Activated CD8-positive, alpha-beta memory T cell treated with anti-CD3 and anti-CD28 coated beads for 48 hours (primary cell): ENCODE measurements at places on chromosomes 13 and 19.
A peak's percentile ranks its signal among the peaks of the same experiment; 100 is the strongest.

- no peak for DNase-seq
These were observed 14.5 kb downstream of the IPO5 start for GRCh38 chr13:97967948-97968347.

DNA sequence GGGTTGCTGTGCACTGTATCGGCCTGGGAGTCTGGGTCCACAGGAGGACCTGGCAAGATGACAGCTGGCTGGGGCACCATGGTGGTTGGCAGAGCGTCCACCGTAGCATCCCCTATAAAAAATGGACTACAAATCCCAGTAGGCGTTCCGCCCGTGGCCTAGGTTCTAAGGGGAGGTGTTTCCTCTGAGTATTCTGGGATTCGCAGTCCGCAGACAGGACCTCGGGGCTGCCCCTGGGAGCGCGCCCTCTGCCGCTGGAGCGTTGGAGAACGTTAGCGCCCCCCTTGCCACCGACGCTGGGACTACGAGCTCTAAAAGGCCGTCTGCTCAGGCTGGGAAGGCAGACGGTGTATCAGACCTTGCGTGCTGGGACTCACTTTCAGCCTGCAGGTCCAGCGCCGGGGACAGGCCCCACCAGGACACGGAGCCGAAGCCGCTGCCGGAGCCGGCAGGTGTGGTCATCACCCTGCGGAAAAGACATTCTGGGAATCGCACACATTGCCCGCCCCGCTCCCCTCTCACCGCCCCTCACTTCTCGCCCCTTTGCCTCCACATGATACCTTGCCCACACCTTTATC lies 372 bp downstream of the DNAAF3 start:
- DNase-seq, result no peak

GRCh38 chr13:94328381-94329041 lies 151.0 kb downstream of the DCT start:
- DNase-seq, result no peak

GRCh38 chr19:54462655-54463530 lies 685 bp downstream of the LENG9 start:
- DNase-seq, result peak; percentile 23

GRCh38 chr19:19061506-19061905 lies 2.3 kb upstream of the SLC25A42 start:
- no peak for DNase-seq

- no peak for DNase-seq
These were observed 429.3 kb downstream of the PCDH20 start for GRCh38 chr13:60986301-60986700.

DNA sequence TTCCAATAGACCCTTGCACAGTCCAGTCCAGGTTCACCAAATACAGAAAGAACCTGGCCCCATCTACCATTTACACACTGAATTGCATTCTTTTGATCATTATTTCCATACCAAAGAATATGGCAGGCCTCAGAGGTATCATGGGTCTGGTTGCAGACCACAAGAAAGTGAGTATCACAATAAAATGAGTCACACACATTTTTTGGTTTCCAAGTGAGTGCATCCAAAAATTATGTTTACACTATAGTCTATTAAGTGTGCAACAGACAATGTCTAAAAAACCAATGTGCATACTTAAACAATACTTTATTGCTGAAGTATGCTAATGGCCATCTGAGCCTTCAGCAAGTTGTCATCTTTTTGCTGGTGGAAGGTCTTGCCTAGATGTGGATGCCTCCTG lies 105.3 kb downstream of the SPACA7 start:
- DNase-seq, result no peak

- DNase-seq, result no peak
These were observed 22.8 kb downstream of the VSTM2B start for GRCh38 chr19:29548483-29549085.

GRCh38 chr19:51025401-51025800 lies 1.0 kb downstream of the KLK11 start:
- no peak for DNase-seq

- no peak for DNase-seq
These were observed 137.1 kb downstream of the SLC7A1 start for GRCh38 chr13:29458419-29458818.

DNA sequence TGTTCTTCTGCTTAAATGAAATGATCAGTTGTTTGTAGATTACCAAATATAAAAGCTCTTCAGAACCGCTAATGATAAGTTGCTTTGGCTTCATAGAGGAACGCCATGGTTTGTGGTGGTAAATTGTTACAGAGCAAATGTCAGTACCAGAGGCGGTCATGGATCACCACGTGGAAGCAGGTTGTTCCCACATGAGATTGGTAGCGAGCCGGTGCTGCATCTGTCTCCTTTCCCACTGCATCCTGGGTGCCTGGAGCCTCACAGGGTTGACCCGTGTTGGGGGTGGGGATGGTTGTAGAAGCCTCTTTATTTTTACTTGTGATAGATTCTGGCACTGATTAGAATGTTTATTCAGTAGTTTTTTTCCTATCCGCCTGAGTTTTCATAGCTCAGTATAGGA lies 14.7 kb downstream of the GARRE1 start:
- DNase-seq, result no peak

DNA sequence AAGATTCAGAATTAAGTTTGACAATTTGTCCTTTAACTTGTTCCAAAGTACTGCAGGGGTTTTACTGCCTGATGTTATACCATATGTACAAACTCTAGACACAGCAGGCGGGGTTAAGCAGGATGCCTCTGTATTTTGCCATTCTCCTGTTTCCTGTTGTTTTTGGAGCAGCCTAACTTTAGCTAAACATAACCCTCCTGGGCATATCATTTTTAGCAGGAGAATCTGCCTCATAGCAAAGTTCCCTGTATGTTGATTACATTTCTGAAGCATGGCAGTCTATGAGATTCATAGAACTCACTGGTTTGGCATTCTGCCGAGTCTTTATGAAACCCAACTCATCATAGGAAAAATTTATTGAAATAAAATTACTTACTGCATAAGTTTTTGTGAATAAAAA lies 5.2 kb downstream of the LHFPL6 start:
- no peak for DNase-seq

DNA sequence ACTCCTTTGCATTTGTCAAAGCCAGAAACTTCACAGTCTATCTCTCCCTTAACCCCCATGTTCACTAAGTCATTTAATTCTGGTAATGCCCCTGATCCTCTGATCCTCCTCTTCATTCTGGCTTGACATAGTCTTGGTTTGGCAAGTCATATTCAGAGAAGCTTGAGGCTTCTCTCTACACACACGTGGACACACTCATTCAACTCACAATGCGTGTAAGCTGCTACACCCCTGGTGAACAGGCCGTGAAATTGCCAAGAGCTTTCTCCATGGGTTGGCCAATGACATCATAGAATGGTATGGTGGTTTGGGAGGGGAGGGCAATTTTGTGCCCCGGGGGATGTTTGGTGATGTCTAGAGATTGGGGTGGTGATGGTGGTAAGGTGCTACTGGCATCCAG lies 47.9 kb upstream of the FLT1 start:
- DNase-seq, result no peak

GRCh38 chr19:16892868-16893685 lies 4.3 kb downstream of the F2RL3 start:
- no peak for DNase-seq

GRCh38 chr13:32902029-32902780 lies 114.0 kb upstream of the KL start:
- DNase-seq, result no peak

DNA sequence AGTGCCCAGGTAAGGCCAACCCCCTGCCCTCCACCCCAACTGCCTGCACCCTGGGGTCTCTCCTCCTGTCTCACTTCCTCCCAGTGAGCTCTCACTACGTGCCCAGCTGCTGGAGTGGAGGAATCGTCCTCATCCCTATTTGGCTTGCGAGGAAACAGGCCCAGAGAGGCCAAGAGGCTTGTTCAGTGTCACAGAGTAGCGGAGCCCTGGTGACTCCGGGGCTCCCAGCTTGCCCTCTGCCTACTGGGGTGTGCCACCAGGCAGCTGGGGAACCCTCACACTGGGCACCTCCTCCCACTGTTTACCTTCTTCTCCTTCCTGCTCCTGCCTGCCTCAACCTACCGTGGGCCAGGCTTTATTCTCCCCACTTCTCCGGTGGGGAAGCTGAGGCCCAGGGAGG lies 5.6 kb downstream of the TMED1 start:
- DNase-seq, result no peak

GRCh38 chr13:21309542-21310172 lies 133.2 kb downstream of the MRPL57 start:
- no peak for DNase-seq

GRCh38 chr13:108193806-108194205 lies 21.5 kb downstream of the LIG4 start:
- no peak for DNase-seq

GRCh38 chr13:113203507-113204377 lies 4.7 kb downstream of the PCID2 start:
- no peak for DNase-seq

DNA sequence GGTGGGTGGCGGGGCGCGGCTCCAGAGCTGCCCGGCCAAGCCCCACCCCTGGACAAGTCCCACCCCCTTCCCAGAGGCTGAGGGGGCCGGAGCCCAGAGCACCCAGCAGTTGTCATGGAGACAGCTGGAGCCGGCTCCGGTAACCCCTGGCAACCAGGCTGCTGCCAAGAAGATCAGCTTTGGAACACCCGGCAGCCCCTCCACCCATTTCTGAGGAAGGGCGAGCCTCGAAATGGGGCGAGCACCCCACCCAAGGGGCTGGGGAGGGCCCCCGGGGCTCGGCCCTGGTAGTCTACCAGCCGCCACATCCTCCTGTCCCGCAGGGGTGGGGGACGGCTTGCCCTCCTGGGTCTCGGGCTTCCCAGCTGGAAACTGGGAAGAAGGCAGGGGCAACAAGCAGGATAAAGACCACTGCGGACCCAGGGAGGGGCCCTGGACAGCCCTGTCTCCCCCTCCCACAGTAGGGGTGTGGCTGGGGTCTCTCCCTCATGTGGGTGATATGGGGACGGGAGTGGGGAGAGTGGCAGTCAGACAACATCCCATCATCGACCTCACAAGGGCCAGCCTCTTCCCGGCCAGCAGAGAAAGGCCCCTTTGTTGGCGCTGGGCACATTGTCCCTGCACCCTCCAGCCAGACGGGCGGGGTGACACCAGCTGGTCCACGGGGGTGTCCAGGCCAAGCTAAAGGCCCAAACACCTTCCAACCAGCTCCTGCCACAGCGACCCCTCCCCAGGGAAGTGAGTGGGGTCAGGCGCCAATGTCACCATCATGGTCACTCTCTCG lies 1.5 kb downstream of the CERS1 start:
- DNase-seq, result no peak

DNA sequence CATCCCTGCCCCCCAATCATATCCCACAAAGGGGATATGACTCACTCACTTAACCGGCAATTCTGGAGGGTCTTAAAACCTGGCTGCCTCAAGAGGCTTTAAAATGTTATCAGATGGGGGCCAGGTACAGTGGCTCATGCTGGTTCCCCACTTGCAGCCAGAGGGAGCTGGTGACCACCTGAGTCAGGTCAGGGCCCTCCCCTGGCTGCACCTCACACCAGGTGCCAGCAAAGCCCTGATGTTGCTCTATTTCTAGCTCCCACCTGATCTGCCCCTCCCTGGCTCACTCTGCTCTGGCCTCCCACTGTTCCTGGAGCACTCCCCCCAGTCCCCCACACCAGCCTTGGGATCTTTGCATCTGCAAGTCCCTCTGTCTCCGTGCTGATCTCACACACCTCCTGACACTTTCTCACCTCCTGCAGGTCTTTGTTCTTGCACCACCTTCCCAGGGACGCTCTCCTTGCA lies 14.2 kb downstream of the HPN start:
- no peak for DNase-seq

DNA sequence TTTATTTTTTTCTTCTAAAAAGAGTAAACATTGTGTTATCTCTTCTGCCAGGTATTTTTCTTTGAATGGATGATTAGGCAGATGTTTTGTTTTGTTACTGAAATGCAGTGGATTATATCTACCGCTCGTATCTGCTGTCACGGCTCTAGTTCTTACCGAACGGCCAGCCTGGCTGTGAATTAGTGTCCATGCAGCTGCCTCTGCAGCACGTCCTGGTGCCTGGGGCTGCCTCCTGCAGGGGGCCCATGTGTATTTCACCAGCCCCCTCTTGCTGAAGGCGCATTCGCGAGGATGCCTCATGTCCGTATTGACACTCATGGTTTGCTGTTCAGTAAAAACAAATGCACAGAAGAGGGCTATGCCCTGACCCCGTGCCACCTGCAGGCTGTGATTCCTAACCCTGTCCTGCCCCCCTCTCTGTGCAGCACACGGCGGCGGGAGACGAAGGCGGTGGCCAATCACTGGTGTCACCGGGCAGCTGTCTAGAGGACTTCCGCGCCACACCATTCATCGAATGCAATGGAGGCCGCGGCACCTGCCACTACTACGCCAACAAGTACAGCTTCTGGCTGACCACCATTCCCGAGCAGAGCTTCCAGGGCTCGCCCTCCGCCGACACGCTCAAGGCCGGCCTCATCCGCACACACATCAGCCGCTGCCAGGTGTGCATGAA lies 49.9 kb downstream of the RAB20 start:
- no peak for DNase-seq

DNA sequence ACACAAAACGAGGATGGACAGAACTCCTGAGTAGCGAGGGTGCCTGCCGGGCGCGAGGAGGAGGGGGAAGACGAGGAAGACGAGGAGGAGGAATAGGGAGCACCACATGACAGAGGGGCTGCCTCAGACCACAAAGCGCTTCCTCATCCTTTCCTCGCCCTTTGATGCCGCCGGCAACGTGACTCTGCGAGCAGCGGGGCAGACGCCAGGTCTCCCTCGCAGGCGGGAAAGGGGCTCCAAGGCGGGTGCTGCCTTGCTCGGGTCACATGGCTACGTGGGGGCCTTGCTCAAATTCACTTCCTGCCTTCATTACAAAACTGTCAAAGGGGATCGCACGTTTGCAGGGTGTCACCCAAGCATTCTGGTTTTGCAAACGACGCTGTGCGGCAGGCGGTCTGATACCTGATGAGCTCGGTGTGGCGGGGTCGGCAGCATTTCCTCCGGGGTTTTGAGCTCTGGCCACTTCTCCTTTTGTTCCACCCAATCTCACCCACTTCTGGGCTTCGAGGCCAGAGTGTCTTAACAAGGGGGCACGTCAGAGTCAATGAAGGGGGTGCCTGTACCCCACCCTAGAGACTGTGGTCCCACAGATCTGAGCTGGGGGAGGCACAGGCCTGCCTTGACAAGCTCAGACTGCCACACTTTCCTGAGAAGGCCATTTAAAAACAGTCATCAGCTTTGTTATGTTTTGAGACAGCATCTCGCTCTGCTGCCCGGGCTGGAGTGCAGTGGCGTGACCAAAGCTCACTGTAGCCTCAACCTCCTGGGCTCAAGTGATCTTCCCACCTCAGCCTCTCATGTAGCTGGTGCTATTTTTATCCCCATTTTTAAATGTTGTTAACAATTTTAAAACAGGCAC lies 14.9 kb downstream of the MAP2K2 start:
- DNase-seq, result peak; percentile 51
